ENCODE measurements at places on chromosomes 6 and 20.

DNA sequence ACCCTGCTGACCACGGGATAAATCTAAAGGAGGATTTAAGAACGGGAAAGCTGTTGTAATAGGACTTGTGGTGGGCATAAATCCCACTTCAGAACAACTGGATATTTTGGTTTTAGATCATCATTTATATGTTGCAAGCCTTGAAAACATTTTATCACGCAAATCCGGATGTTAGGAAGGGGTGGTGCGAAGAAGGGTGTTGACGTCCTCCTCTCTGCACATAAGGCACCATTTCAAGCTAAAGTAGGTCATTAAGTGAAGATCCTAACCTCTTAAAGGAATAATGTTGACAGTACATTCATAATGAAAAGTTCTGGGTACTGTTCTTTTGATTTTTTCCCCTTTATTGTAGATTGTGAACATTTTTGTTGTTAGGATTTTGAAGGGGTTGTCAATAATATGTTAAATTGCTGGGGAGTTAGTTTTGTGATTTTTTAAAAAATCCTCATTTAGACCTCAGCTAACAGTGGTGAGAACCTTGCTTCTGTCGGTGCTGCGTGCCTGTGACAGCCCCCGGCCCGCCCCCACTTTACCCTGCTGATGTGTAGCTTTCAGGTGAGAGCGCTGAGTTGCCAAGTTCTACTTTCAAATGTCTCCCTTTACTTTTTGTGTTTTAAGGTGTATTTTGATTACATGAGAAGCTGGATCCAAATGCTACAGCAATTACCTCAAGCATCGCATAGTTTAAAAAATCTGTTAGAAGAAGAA lies 88.8 kb downstream of the MAP3K4 start:
- DNase-seq = no peak

DNA sequence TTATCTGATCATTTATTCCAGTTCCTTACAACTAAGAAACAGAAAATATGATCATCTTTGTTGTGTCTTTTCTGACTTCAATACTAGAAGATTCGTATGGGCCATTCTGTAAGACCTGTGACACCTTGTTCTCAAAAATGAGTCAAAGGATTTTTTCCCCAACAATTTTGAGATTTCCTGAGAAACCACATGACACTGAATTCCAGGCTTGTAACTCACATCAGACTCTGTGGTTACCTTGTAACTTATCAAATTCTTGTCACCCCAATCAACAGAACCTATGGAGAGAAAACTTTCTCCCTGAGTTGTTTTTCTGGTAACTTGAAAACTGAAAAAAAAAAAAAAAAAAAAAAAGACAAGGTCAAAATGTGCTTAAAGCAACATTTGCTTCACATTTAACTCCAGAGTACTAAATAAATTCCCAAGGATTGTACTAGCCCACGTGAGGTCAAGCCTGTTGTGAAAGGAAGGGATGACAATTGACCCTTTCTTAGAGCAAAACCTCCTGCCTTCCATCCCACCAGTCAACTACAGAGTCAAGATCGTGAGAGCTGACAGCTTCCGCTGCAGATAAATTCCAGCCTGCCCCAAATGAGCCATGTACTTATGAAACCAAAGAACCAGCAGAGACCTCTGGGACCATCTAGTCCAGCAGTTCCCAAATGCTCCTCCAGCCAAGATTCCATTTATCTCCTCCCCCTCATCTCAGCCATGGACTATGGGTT lies 140.3 kb downstream of the TBX18 start:
- DNase-seq = no peak

DNA sequence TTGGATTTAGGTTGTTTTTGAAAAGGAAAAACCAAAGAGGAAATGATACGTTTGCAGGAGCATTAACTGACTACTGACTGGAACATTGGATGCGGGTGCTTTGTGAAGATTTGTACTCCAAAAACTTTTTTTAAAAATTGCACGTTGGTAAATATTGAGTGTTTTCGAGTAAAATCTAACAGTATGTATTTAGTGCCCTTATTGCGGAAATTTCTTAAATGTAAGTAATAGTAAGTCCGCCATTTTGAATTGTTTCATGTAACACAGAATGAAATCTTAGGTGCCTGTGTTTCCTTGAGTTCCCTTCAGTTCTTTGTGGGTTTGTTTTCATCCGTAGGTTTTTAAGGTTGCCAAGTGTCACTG lies 15.2 kb upstream of the LIN28B start:
- no peak for DNase-seq

DNA sequence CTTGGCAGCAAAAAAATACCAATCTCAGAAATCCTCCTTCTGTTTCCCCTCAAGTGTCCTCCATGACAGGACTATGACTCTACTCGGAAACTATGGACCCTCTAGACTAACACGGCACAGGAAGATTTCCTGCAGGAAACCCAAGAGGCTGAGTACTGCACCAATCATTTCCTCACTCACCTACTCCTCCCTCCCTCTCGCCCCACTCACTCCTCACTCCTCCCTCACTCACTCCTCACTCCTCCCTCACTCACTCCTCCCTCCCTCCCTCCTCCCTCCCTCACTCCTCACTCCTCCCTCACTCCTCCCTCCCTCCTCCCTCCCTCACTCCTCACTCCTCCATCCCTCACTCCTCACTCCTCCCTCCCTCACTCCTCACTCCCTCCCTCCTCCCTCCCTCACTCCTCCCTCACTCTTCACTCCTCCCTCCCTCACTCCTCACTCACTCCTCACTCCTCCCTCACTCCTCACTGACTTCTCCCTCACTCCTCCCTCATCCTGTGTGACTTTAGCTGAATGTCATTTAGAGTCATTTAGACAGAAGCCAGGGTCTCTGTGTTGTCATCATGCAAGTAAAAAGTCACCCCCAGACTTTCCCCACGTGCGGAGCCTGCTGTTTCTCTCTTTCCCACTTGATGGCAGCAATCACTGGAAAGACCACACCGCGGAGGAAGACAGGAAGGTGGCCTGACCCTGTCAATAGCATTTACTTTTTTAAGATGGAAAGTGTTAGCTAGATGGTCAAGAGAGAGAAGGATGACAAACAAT lies 226.8 kb upstream of the PDE10A start:
- DNase-seq = no peak

- no peak for DNase-seq
These were observed 39.8 kb upstream of the RSPO4 start for GRCh38 chr20:1041845-1042390.

- no peak for DNase-seq
These were observed 11.1 kb downstream of the TMEM200A start for GRCh38 chr6:130376936-130377335.

DNA sequence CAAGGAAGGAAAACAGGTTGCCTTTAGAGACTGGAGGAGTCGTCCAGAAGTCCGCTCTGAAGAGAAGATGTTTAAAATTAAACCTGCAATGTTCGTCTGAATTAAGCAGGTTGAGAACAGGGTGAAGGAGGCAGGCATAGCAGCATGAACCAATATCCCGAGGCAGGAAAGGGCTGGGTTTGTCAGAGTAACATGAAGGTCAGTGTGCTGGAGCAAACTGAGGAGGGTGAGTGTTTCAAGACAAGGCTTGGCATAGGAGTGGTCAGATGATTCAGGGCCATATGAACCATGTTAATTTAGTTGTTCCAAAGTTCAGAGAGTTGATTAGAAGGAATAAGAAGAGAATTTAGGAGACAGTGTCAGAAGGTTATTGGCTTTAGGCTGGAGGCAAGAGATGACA lies 93.3 kb downstream of the UTRN start:
- no peak for DNase-seq

DNA sequence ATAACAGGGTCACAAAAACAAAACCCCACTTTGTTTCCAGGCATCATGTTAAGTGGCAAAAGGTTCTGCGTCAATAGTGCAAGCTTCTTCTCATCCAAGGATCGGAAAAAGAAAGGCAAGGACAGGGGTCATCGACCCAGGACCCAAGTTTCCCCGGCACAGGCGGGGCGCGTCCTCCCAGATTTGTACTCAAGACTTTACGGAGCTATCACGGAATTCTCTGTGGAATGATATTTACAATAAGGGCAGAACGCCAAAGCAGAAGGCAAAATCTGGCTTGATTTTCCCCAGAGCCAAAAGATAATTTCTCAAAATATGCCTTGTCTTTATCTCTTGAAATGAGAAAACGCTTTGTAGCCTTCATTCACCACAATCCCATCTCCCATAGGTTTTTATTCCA lies 25.5 kb downstream of the PDE10A start:
- no peak for DNase-seq

DNA sequence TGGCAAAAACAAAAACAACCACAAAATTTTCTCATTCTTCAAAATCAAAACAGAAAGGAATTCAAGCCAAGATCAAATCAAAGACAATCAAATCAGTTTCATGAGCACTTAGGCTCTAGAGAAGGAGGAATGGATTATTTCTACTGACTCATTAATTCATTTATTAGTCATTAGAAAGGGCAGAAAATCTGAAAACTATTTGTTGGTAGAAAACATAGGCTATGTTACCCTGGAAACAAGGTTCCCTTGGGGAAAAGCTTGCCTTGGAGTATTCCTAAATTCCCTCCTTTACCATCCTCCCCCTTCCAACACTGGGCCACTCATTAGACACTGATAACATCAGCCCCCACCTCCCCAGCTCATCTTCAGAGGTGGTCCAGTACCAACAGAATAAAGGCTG lies 17.5 kb downstream of the KIF16B start:
- DNase-seq = no peak

DNA sequence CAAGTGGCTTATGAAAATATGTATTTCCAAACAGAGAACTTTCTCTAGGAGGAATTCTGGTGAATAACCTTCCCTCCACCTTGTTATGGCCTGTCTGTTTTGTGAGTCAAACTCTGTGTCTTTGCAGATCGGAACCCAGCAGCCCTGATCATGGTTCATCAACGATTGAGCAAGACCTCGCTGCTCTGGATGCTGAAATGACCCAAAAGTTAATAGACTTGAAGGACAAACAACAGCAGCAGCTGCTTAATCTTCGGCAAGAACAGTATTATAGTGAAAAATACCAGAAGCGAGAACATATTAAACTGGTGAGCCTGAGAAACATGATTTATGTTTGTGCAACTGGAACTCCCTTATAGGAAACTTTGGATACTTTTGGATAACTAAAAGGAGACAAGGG lies 294.5 kb upstream of the PLCB4 start:
- no peak for DNase-seq

All from NCI-H2081 treated with DMSO at 0.1 percent for 48 hours (cell line).